ENCODE measurements at places on chromosomes 12 and 14. TPM values are rescaled to one million over a fixed set of nuclear protein-coding genes. Genes with fewer than 3 reads are reported as not detected.

- no peak for DNase-seq
- no peak overlapping the region for H3K27ac ChIP-seq
- H3K4me1 ChIP-seq: no peaks in the 10 kb centered on the region
- H3K36me3 ChIP-seq: no peaks in the 10 kb centered on the region
Observed at GRCh38 chr14:81415781-81416180, 15.7 kb upstream of the STON2 start.

Gene LAG3
- total RNA-seq: 0.40 TPM

- H3K36me3 ChIP-seq: no peaks in the 10 kb centered on the region
- no peak overlapping the region for H3K4me3 ChIP-seq
- DNase-seq: no peak
- peaks cover 16% of the 10 kb centered on the region for H3K4me1 ChIP-seq
Observed at GRCh38 chr12:3697311-3697870, 55.5 kb downstream of the CRACR2A start.

Gene CYP46A1
- 0.52 TPM for total RNA-seq

GRCh38 chr12:94516985-94517384, 57.3 kb upstream of the CEP83 start:
- no peaks in the 10 kb centered on the region for H3K27me3 ChIP-seq
- no peak for DNase-seq
- H3K4me1 ChIP-seq: no peaks in the 10 kb centered on the region
- no peak overlapping the region for H3K4me3 ChIP-seq
- no peak overlapping the region for H3K27ac ChIP-seq

- no peak overlapping the region for H3K27ac ChIP-seq
- H3K4me3 ChIP-seq: no peak overlapping the region
- H3K4me1 ChIP-seq: peaks cover 4% of the 10 kb centered on the region
- H3K27me3 ChIP-seq: no peaks in the 10 kb centered on the region
Observed at GRCh38 chr12:11815397-11815796, 165.9 kb downstream of the ETV6 start.

Gene FOXG1
- not detected for total RNA-seq

DNA sequence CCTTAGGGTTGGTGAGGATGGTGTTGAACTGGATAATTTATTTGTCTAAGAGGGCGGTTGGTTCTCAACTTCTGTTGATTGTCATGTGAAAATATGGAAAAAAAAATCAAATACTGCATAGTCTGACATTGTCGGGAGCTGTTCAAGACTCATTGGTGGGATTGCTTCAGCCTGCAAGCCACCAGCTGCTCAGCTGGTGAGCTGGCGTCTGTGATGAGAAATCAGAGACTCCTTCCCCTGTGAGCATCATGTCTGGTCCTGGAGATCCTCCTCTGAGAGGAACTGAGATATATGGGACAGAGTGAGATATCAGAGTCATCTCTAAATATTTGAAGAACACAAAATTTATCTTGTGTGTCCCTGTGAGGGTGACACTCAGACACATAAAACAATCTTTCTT, 49.9 kb downstream of the TRIM9 start:
- H3K27ac ChIP-seq: no peak overlapping the region
- DNase-seq: no peak
- H3K4me3 ChIP-seq: no peak overlapping the region
- H3K36me3 ChIP-seq: no peaks in the 10 kb centered on the region
- no peaks in the 10 kb centered on the region for H3K27me3 ChIP-seq
- no peaks in the 10 kb centered on the region for H3K4me1 ChIP-seq

GRCh38 chr14:58808828-58809227, 171.1 kb downstream of the DACT1 start:
- no peak overlapping the region for H3K27ac ChIP-seq
- peak; percentile 87 for DNase-seq
- no peaks in the 10 kb centered on the region for H3K36me3 ChIP-seq
- peaks cover 55% of the 10 kb centered on the region for H3K27me3 ChIP-seq
- peaks cover 7% of the 10 kb centered on the region for H3K4me1 ChIP-seq

DNA sequence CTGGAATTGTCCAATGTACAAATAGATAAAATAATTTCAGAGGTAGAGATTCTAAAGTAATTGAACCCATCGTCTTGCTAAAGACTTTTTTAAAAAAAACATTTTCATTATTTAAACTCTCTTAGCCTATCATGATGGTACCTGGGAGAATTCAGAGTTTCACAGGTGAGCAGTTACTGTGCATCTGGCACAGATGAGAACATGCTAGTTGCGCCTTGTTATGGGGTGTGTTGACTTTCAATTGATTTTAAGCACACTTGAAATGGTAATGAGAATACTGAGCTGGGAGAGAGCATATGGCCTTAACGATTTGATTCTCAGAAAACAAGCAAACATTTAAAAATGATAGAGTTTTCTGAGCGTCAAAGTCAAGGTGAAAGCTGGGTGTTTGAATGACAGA, 66.6 kb downstream of the FLRT2 start:
- H3K27ac ChIP-seq: no peak overlapping the region
- no peak overlapping the region for H3K4me3 ChIP-seq
- H3K4me1 ChIP-seq: no peaks in the 10 kb centered on the region
- DNase-seq: no peak
- H3K27me3 ChIP-seq: no peaks in the 10 kb centered on the region

DNA sequence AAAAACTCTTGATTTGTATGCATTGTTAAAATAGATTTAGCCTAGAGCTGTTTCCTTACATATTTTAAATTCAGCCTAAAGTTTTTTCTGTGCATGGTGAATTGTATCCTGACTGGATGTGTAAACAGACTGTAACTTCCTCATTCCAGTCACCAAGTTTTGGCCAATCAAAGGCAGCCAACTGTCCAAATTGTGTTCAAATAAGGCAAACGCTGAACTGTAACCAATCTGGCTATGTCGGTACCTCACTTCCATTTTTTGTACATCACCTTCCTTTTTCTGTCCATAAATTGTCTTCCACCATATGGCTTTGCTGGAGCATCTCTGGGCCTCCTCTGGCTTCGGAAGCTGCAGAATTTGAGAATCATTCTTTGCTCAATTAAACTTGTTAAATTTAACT, 1921.9 kb upstream of the SEL1L start:
- no peak for DNase-seq
- H3K4me1 ChIP-seq: no peaks in the 10 kb centered on the region
- H3K27ac ChIP-seq: no peak overlapping the region
- no peaks in the 10 kb centered on the region for H3K36me3 ChIP-seq
- no peak overlapping the region for H3K4me3 ChIP-seq

DNA sequence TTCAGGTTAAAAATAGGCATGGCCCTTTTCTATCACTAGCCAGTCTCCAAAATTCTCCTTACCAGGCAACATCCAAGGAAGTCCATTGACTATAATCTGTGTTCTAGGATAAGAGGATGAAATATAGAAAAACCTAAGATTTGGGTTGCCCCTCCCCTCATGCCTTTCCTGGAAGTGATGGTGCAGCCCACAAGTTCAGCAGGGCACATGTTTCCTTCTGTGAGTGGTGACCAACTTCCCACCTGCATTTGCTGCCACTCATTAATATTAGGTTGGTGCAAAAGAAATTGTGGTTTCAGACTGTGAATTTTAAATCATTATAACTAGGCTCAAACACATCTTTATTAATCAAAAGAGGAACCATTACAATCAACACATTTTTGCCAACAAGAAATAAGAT, 250.5 kb upstream of the FKBP4 start:
- H3K4me1 ChIP-seq: no peaks in the 10 kb centered on the region
- peaks cover 57% of the 10 kb centered on the region for H3K27me3 ChIP-seq
- no peak for DNase-seq
- H3K4me3 ChIP-seq: no peak overlapping the region
- H3K36me3 ChIP-seq: no peaks in the 10 kb centered on the region

DNA sequence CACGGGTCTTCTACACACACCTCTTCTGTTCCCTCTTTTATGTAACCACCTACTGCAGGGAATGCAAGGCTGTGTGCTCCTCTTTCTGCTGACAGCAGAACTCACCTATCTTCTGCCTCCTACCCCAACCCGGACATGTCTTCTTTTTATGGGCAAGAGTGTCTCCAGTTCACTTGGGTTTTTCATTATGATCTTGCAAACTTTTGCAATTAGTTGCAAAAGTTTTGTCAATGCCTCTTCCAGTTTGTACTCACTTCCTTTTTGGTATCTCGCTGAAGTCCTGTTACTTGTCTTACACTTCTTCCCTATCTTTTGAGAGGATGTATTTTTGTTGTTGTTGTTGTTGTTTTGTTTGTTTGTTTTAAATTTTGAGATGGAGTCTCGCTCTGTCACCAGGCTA, 50.6 kb downstream of the DRAM1 start:
- no peak overlapping the region for H3K4me3 ChIP-seq
- H3K27me3 ChIP-seq: peaks cover under 1% of the 10 kb centered on the region
- no peak for DNase-seq
- H3K27ac ChIP-seq: no peak overlapping the region
- no peaks in the 10 kb centered on the region for H3K36me3 ChIP-seq
- no peaks in the 10 kb centered on the region for H3K4me1 ChIP-seq

GRCh38 chr12:82524641-82525040, 162.1 kb upstream of the TMTC2 start:
- no peak for DNase-seq
- H3K4me1 ChIP-seq: no peaks in the 10 kb centered on the region

DNA sequence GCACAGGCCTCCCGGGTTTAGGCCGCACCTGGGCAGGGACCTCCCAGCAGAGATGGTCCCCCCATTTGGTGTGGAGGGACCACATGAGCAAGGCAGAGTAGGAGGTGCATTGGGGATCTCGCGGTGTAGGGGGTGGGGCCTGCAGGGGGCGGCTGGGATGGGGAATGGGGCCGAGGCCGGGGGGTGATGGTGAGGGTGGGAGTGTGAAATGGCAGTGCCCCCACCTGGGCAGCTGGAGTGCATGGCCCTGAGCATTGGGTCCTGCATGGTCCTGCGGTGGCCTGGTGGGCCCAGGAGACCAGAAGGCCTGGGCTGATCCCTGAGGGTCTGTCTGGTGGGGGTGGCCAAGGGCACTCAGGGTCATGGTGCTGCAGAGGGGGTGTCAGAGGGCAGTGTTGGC, 111.8 kb downstream of the KIF26A start:
- no peaks in the 10 kb centered on the region for H3K4me1 ChIP-seq
- DNase-seq: no peak
- no peaks in the 10 kb centered on the region for H3K36me3 ChIP-seq
- no peaks in the 10 kb centered on the region for H3K27me3 ChIP-seq

DNA sequence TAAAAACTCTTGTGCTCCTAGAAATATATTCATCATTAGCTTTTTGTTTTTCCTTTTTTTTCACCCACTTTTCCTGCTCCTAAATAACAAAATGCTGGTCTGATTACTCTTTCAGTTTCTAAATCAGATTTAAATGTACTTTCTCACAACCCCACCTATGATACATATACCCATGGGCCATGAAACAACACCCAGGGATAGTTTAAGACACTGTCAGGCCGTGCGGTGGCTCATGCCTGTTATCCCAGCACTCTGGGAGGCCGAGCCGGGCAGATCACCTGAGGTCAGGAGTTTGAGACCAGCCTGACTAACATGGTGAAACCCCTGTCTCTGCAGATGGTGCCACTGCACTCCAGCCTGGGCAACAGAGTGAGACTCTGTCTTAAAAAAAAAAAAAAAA, 1.6 kb upstream of the NUMB start:
- no peaks in the 10 kb centered on the region for H3K36me3 ChIP-seq
- H3K4me3 ChIP-seq: no peak overlapping the region
- no peak overlapping the region for H3K27ac ChIP-seq

- H3K27me3 ChIP-seq: no peaks in the 10 kb centered on the region
- peak; percentile 15 for DNase-seq
- H3K4me1 ChIP-seq: peaks cover 39% of the 10 kb centered on the region
- no peak overlapping the region for H3K27ac ChIP-seq
Observed at GRCh38 chr12:104455578-104456416, 951 bp upstream of the CHST11 start.

DNA sequence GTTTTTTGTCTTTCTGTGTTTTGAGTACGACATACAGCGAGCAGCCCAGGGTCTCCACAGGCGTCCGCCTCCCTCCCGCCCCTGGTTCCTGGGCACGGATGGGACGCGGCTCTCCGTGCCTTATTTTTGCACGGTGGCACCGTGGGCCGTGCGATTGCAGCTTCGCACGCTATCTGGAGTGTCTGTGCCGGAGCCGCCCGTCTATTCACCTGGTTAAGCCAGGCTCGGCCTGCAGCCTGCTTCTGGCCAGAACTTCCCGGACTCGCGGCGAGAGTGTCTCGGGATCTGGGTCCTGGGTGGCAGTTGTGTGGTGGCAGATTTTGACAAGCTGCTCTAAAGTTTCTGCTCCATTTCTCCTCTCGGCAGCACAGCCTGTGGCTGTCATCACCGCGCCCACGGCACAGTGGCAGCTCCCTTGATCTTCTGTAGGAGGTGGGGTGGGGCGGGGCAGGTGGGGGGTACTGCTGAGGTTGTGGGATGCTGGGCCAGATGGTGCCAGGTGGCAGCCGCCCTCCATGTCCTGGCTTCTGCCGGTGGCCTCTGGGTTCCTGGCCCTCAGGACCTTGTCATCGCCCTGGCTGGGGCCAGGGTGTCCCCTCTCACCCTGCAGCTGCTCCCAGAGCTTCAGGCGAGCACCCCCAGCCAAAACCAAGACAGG, 2.9 kb downstream of the MMP17 start:
- peak; percentile 51 for DNase-seq
- peaks cover 25% of the 10 kb centered on the region for H3K4me1 ChIP-seq
- no peaks in the 10 kb centered on the region for H3K36me3 ChIP-seq
- peak overlapping the region; percentile 85 for H3K4me3 ChIP-seq
- no peaks in the 10 kb centered on the region for H3K27me3 ChIP-seq

- no peaks in the 10 kb centered on the region for H3K4me1 ChIP-seq
- no peak for DNase-seq
- no peaks in the 10 kb centered on the region for H3K36me3 ChIP-seq
- no peak overlapping the region for H3K27ac ChIP-seq
Observed at GRCh38 chr14:89681086-89682018, 264.3 kb upstream of the FOXN3 start.

Gene SPIC
- total RNA-seq: not detected

Gene CCDC38
- not detected for total RNA-seq

Gene TEX22
- 0.40 TPM for total RNA-seq

GRCh38 chr12:49598527-49598926, 6.9 kb downstream of the FAM186B start:
- no peaks in the 10 kb centered on the region for H3K36me3 ChIP-seq
- H3K4me3 ChIP-seq: no peak overlapping the region
- no peak for DNase-seq
- no peak overlapping the region for H3K27ac ChIP-seq
- H3K4me1 ChIP-seq: no peaks in the 10 kb centered on the region

- no peak overlapping the region for H3K4me3 ChIP-seq
- no peak for DNase-seq
- H3K27ac ChIP-seq: no peak overlapping the region
- H3K27me3 ChIP-seq: no peaks in the 10 kb centered on the region
- H3K36me3 ChIP-seq: peaks cover 15% of the 10 kb centered on the region
- peaks cover 2% of the 10 kb centered on the region for H3K4me1 ChIP-seq
Observed at GRCh38 chr14:102192840-102193502, 53.3 kb downstream of the WDR20 start.
